T1000 (cell line): ENCODE measurements at places on chromosomes 13 and 19.

- DNase-seq: no peak
Measured at GRCh38 chr19:39941151-39941550, 6.7 kb upstream of the FCGBP start.

DNA sequence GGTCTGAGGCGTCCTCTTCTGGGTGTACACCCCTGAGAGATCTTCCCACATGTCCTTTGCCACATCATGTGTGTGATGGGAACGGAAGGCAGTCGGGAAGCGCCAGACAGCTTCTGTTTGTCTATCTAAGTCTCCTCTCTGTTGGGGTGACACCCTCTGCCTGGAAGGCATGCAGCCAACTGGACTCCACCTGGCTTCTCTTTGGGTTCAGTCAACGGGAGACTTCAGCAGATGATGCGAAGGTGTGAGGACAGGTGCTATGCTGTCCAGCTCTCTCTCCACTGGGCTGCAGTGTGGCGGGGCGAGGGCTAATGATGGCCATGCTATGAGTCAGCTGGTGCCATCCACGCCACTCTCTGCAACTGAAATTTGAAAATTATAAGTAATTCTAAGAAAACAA lies 14.3 kb upstream of the SBK3 start:
- no peak for DNase-seq

DNA sequence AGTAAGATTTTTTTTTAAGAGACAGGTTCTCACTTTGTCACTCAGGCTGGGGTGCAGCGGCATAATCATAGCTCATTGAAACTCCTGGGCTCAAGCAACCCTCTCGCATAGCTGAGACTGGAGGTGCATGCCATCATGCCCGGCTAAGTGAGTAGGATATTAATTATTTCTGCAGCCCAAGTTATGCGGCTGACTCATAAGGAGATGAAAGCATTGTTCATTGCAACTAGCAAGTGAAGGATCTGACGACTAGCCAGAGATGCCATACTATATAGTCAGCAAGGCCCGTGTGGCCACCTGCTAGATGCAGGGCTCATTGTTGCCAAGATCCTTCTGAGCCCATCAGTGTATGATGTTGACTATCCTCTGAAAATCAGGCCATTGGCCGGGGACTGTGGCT lies 45.2 kb downstream of the ABCC4 start:
- DNase-seq: peak; percentile 33

GRCh38 chr13:38871275-38871674 lies 119.4 kb downstream of the STOML3 start:
- no peak for DNase-seq

GRCh38 chr13:96822895-96823294 lies 171.4 kb downstream of the OXGR1 start:
- DNase-seq: no peak

DNA sequence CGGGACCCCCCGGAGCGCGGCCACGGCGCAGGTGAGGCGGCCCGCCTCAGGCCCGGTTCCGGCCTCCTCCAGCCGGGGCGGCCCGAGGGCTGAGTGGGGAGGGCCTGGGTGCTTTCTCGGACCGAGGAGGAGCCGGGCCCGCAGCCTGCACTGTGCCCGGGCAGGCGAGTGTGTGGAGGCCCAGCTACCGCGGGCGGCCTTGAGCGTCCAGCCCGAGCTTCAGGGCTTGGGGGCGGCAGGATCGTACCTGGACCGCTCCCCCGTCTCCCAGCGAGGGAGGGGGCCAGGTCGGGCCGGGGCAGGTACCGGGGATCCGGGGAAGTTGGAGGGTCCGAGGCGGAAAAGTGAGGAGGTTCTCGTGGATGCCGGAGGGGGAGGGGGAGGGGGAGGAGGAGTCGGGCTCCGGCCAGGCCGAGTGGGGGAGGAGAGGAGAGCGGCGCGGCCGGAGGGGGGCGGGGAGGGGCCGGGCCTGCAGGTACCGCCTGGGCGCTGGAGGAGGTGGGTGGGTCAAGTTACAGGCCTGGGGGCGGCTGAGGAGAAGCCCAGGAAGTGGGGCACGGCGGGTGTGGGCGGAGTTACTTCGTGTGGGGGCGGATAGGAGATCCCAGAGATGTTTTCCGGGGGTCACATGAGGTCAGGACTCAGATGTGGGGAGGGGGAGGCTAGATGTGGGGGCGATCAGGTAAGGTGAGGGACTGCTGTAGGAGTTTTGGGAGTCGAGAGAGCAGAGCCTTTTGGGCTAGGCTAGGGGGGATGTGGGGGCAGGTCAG lies 545 bp downstream of the NACC1 start:
- DNase-seq: no peak

GRCh38 chr19:1847684-1848398 lies 442 bp downstream of the REXO1 start:
- DNase-seq: no peak

DNA sequence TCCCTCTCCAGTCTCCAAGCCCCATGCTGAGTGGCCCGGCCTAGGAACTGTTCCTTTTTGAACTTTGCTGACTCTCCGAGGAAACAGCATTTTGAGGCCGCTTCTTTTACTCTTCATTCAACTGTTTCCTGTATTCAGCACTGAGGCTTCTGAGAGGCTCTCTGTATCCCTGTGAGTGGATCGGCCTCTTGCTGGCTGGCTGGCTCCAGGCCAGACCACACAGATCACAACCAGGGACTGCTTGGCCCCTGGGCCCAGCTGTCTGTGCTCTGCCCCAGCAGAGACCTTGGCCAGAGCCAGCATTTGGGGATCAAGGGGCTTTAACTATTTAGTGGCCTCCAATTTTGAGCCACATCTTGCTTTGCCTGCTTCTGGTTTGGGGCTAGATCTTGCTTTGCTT lies 75.6 kb upstream of the KL start:
- DNase-seq: no peak

GRCh38 chr19:53595510-53595867 lies 36.3 kb upstream of the DPRX start:
- DNase-seq: no peak

- no peak for DNase-seq
Measured at GRCh38 chr19:18895038-18895823, 727 bp downstream of the CERS1 start.

DNA sequence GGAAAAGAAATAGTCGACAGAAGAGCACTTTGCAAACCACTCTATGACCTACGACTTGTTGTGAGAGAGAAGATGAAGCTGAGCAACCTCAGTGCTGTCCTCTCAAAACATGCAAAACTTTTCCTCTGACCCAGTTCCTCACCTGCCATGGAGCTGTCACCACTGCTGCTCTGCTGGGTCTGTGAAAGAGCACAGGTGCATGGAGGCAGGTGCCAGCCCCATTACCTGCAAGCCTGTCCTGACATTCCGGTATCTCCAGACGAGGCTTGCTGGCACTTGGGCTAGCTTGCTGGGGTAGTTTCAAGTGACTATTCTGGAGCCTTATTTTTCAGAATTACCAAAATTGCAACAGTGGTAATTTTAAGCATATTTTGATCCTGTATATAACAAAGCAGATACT lies 49.5 kb upstream of the RFXAP start:
- no peak for DNase-seq

DNA sequence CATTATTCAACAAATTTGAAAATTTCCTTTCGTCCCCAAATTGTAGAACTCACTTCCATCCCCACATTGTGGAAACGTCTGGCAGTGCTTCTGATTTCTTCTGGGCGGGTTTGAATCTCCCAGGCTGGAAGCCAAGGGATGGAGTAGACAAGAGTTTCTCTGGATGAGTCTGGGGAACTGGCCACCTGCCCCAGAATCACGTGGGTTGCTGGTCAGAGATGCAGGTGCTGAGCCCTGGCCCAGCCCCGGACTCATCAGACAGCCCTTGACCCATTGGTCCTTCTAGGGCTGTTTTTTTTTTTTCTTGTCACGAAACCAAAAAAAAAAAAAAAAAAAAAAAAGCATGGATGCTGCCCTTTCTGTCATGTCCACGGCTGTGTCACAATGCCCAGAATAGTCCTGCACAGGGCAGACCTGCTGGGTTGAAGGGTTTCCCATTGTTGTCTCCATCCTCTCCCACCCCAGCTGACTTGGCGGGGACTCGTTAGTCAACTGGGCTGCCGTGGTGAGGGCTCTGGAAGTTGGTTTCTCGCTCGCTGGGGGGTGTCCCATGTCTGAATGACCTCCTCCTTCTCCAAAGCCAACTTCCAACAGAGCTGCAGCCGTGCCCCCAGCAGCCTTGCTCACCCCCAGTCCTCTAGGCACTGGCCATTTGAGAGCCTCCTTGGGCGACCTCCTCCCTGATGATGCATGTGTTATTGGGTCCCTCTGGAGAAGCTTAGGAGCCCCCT lies 12.8 kb downstream of the CHST8 start:
- no peak for DNase-seq

DNA sequence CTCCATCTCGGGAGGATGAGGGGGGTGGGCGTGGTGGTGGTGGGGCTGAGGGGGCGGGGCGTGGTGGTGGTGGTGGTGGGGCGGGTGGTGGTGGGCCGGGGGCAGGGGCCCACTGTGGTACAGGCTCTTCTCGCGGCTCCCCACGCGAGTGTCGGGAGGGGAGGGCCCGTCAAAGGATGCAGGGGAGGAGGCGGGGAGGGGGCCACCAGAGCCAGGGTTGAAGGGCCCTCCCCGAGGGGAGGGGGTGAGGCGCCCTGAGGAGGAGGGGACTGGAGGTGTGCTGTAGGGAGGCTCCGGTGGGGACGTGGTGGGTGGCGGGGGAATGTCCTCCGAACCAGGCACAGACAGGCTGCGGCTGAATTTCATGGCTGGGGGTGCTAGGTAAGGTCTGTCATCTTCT lies 19.6 kb downstream of the C19orf81 start:
- DNase-seq: no peak

DNA sequence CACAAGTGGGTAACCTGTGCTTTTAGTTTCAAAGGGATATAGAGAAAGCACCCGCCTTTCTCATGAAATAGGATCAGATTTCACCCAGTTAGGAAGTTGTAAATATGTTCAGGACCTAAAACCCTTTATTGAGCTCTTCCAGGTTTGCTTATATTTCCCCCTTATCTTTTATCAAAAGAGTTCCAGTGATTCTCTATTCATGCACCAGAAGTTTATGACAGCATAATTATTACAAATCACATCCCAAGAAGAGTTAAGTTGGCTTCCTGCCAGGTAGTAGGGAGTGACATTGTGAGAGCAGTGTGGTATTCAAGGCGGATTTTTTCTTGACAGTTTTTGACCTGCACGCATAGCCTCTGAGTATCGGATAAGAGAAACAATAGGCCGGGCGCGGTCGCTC lies 190.3 kb downstream of the STK24 start:
- no peak for DNase-seq

- DNase-seq: no peak
Measured at GRCh38 chr13:26964278-26965250, 204.0 kb upstream of the GPR12 start.

DNA sequence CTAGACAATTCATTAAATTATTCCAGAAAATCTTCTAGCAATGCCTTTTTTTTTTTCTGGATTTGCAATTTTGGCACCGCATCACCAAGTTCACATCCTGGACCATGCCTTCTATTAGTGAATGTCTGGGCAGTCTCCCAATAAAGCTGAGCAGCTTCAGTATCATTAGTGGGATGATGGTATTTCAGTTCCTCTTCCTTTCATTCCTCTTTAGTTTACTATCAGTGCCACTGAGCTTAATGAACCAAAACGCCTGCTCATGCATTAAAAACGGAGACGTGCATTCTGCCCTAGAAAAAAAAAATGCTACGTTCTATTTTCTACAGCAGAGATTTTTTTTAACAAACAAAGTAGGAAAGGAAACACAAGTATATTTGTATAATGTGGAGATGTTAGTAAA lies 343.0 kb downstream of the PCDH9 start:
- no peak for DNase-seq

DNA sequence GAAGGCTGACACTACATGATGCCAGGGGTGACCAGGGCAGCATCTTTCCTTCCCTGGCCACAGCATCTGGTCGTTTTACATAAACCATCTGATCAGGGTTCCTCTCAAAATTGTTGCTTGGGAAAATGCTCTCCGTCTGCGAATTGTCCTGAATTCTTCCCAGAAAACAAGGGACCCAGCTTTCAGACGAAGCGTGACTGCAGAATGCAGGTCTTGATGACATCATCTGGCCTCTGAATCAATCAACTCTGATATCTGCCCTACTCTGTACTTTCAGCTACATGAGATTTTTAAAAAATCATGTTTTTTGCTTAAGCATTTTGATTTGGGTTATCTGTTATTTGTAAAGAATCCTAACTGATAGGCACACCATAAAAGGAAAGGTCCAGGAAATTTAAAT lies 246.6 kb upstream of the IRS2 start:
- no peak for DNase-seq

DNA sequence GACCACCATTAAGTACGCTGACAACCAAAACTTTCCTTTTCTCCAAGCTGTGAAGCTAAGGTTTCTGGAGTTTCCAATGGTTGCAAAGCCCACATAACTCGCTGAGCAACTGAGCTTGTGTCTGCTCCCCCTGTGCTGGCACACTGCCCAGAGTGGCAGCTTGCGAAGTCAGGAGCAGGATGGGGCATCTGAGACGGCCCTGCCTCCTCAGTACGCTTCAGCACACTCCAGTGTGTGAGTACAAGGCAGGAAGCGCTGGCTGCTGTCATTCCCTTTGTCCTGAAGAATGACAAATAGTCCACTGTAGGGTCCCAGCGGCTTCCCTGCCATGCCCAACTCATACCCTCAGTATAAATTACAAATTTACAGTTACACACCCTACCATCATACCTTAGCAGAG lies 51.5 kb downstream of the SKA3 start:
- DNase-seq: no peak

DNA sequence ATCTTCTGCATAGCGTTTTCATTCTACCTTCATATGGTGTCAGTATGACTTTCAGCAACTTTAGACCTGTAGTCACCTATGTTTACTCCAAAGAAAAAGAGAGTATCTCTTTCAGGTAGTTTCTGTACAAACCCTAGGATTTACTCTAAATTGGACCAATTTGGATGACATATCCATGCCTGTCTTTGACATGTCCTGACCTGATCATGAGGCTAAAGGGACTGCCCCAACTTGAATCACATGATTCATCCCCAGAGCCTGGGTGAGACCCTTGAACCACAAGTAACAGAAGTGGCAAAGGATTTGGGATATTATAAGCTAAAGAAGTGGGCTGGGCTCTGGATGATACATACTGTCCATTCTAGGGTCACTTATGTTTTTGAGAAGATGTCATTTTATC lies 124.5 kb upstream of the CSNK1A1L start:
- no peak for DNase-seq

- DNase-seq: no peak
Measured at GRCh38 chr13:95463531-95463930, 89.0 kb upstream of the CLDN10 start.

DNA sequence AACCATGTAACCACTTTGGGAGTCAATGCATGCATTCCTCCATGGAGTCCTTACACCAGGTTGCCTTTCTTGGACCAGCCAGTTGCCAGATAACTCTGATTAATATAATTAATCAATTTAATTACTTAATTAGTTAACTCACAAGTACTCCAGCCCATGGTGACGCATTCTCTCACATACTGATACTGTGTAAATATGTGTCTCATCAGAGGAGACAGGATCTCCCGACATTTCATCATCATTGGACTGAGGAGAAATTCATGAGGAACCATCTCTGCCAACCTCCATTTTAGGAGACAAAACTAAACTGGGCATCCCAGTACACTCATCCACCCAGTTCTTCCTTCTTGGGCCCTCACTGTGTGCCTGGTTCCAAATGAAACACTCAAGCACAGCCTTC lies 6.5 kb upstream of the CASP14 start:
- no peak for DNase-seq

GRCh38 chr13:106492588-106493475 lies 42.6 kb downstream of the EFNB2 start:
- DNase-seq: no peak

- DNase-seq: no peak
Measured at GRCh38 chr19:2476451-2477140, 669 bp downstream of the GADD45B start.
